Activated CD4-positive, alpha-beta memory T cell treated with anti-CD3 and anti-CD28 coated beads for 36 hours (primary cell): ENCODE measurements at places on chromosomes 3 and 15. TPM values are rescaled to one million over a fixed set of nuclear protein-coding genes. Genes with fewer than 3 reads are reported as not detected.

DHFR2 gene
- total RNA-seq, result 9.7 TPM

LMAN1L gene
- total RNA-seq, result not detected

TMEM212 gene
- total RNA-seq, result not detected

SRGAP3 gene
- total RNA-seq, result 2.2 TPM

SPRED1 gene
- 0.92 TPM for total RNA-seq

RAB43 gene
- total RNA-seq, result 45.7 TPM

PTPRG gene
- 0.10 TPM for total RNA-seq

CCK gene
- total RNA-seq, result not detected

CACNA2D2 gene
- total RNA-seq, result 0.63 TPM

ISLR gene
- total RNA-seq, result not detected

FRMD5 gene
- 0.31 TPM for total RNA-seq

NTRK3 gene
- 0.78 TPM for total RNA-seq

ALS2CL gene
- 4.3 TPM for total RNA-seq

CTXN2 gene
- total RNA-seq, result not detected

MYEF2 gene
- 24.7 TPM for total RNA-seq

REC114 gene
- not detected for total RNA-seq

IL17RB gene
- total RNA-seq, result 1.1 TPM

FSIP1 gene
- total RNA-seq, result 0.29 TPM

TLR9 gene
- 0.59 TPM for total RNA-seq

AMOTL2 gene
- 0.39 TPM for total RNA-seq

MESP2 gene
- not detected for total RNA-seq

FBXW12 gene
- not detected for total RNA-seq

FOXB1 gene
- total RNA-seq, result 2.0 TPM

CDHR4 gene
- total RNA-seq, result not detected

SUSD5 gene
- not detected for total RNA-seq

NR2E3 gene
- total RNA-seq, result not detected

CFAP91 gene
- 0.29 TPM for total RNA-seq

SCN11A gene
- total RNA-seq, result 0.02 TPM

GPR176 gene
- 0.21 TPM for total RNA-seq

MRPS11 gene
- 56.4 TPM for total RNA-seq

MED12L gene
- total RNA-seq, result 1.5 TPM

LACTB gene
- total RNA-seq, result 24.5 TPM

RETNLB gene
- total RNA-seq, result not detected

PARP15 gene
- 11.0 TPM for total RNA-seq

RTF1 gene
- 26.2 TPM for total RNA-seq

HTR3E gene
- total RNA-seq, result not detected

SLC28A1 gene
- total RNA-seq, result not detected

TBC1D23 gene
- 17.8 TPM for total RNA-seq
